ENCODE measurements at places on chromosomes 12 and 14.

GRCh38 chr12:119791453-119791852, 85.7 kb downstream of the CIT start:
- DNase-seq = no peak

- no peak for DNase-seq
These were observed 85.9 kb upstream of the NCOR2 start for GRCh38 chr12:124653169-124653931.

DNA sequence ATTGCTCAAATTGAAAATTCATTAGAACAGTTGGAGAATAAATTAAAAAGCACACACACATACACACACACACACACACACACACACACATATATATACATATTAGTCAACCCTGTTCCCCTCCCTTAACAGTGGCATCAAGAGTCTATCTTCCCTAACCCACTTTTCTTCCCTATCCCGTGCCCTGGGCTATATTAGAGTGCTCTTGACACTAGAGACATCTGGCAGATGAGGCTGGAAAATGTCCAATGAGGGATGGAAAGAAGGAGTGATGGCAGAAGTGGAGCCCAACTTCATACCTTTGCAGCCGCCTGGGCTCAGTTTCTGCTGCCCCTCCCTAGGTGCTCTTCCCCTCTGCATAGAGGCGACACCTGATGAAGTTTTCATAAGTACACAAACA, 172.4 kb upstream of the NUDT4 start:
- DNase-seq = no peak

DNA sequence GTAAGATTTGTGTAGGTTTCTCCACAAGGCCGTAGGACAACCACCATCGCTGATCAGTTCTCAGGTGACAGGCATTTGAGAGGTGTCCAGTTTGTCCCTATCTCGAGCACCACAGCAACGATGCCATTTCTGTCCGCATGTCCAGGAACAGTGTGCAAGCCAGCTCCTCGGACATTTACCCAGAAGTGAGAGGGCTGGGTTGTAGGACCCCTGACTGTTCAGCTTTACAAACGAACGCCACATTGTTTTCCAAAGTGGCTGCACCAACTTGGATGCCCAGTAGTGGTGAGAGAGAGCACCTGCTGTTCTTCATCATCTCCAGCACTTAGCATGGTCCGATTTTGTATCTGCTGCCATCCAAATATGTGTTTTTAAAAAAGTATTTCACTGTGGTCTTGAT, 38.6 kb downstream of the CYP46A1 start:
- no peak for DNase-seq

Data from RCC 7860 (cell line).